Ammon's horn (tissue), 1 donor: ENCODE measurements at places on chromosomes 12 and 14.

- no peak for DNase-seq
These were observed 24.6 kb upstream of the SERPINA1 start for GRCh38 chr14:94412671-94413638.

- DNase-seq = peak; percentile 0
These were observed 376.7 kb downstream of the ALG10 start for GRCh38 chr12:34398706-34399630.

- DNase-seq = no peak
These were observed 82.7 kb downstream of the GRIP1 start for GRCh38 chr12:66596199-66596598.

- DNase-seq = no peak
These were observed 3.7 kb downstream of the ANGEL1 start for GRCh38 chr14:76808990-76809389.

DNA sequence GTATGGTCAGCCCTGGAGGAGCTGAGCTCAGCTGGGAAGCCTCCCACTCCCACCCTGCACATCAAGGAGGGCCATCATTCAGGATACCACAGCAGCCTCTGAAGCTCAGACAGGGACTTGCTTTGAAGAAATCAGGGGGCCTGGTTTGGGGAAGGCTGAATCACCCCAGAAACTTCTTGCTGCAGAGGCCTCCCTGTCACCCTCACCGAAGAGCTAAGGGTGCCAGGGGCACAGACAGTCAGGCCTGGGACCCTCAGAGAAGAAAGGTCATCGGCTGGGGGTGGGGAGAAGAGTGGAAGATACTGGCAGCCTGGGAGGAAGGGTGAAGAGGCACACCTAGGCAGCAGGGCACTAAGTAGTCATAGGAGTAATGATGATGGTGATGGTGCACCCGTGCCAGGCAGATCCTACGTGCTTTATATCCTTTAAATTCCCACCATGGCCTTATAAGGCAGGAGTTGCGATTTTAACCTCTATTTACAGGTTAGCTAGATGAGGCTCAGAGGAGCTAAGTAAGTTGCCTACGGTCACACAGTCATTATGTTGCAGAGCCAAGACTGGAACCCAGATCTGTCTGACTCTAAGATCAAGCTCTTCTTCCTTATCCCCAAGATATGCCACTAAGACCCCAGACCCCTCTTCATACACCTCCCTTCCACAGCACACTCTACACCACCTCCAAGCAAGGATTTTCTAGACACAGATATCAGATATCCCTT, 28.5 kb upstream of the PNMA1 start:
- DNase-seq = no peak

- DNase-seq = no peak
These were observed 11.7 kb upstream of the KRT73 start for GRCh38 chr12:52630008-52630500.

GRCh38 chr14:74217672-74218448, 21.4 kb upstream of the VSX2 start:
- peak; percentile 56 for DNase-seq

GRCh38 chr12:115973968-115974724, 303.3 kb downstream of the MED13L start:
- DNase-seq = no peak

DNA sequence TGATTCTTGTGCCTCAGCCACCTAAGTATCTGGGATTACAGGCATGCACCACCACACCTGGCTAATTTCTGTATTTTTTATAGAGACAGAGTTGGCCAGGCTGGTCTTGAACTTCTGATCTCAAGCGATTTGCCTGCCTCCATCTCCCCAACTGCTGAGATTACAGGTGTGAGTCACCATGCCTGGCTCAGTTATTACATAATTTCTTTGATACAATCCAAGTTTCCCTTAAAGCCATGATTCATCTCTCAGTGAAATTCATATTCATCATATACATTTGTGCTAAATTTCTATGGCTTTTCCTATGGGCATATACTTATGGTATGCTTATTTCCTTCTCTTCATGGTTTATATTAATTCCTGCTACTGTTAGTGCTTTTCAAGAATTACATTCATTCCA, 29.1 kb upstream of the PZP start:
- no peak for DNase-seq

DNA sequence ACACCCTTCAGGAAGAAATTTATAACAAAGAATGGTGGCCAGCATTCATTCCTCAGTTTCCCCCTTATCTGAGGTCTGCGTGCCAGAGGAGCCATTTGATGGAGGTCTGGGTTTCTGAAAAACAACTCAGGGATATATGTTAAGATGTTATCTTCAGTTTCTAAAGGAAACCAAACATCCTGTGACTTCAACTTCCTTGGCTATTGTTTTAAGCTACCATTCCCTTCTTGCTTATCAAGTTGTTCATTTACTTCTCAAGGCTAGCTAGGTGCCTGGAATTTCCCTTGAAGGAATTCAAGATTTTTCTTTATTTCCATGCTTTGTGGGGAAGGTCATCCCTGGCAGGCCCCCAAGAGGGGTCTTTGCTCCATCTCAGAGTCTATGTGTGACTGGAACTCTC, 27.1 kb upstream of the OXA1L start:
- no peak for DNase-seq

GRCh38 chr12:66321435-66321834, 19.1 kb downstream of the HELB start:
- DNase-seq = no peak

- no peak for DNase-seq
These were observed 117.1 kb upstream of the PTPRB start for GRCh38 chr12:70754330-70754741.

- DNase-seq = no peak
These were observed 74.7 kb downstream of the ITPK1 start for GRCh38 chr14:93040982-93041381.

DNA sequence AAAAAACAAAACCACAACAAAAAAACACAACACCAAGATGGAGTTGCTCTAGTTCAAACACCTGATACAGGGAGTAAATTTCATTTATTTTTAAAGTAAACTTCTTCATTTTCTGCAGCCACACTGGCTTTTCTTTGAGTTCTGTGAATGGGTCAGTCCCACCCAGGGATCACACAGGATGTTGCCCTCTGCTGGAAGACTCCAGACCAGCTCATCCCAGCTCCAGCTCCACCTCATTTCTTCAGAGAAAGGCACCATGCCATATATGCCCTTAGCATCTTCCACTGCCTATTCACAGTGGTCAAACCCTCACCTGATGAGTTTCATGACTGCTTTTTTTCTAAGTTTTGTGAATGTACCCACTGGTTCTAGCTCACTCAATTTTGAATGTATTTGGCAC, 8.0 kb downstream of the GLIPR1 start:
- DNase-seq = peak; percentile 29

- DNase-seq = no peak
These were observed 83.4 kb downstream of the HECTD1 start for GRCh38 chr14:31124197-31124596.

GRCh38 chr14:32738206-32738871, 200.3 kb upstream of the NPAS3 start:
- no peak for DNase-seq

DNA sequence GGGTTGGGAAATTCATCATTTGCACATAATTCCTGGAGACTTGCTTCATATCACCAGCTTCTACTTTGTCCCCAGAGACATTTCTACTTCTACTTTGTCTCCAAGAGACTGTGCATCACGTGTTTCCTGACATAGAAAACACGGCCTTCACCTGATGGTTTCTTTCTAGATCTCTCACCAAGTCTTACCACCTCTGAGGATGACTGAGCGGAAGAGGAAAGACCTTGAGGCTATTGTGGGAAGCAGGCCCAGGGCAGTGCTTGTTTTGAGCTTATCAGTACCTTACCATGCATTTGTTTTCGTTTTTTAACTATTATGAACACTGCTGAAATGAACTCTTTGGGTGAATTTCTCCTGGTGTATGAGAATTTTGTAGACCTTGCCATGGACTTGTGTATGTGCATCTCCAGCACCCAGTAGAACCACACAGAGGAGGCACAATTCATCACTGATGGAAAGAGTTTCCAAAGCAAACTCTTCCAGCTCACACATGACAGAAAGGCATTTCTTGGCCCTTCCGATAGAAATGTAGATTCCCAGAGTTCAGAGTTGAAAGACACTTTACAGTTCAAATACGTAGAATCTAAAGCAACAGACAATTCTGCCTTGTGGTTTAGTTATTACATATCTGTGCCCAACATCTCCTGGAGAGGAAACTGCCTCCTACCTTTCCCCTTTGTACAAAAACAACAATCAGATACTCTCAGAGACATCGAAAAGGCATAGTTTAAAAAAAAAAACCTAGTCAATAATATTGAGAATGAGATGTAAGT, 434.7 kb downstream of the FUT8 start:
- no peak for DNase-seq

- DNase-seq = no peak
These were observed 199.5 kb downstream of the ANO6 start for GRCh38 chr12:45415393-45415817.

DNA sequence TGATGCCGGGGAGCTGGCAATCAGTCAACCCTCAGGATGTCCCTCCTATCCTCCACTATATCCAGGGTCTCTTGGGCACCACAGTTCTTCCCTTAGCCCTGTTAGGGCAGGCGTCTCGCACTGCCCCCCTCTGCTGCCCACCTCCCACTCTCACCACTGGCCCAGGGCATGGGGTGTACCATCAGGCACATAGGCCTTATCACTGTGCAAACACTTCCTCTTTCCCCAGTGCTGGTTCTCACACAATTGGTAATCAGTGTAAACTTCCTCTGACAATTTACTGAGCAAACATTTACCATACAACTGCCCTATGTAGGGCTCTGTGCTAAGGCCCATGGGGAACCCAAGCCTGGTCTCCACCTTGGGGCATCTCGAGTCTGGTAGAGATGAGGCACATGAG, 20.1 kb upstream of the TMED10 start:
- peak; percentile 27 for DNase-seq

DNA sequence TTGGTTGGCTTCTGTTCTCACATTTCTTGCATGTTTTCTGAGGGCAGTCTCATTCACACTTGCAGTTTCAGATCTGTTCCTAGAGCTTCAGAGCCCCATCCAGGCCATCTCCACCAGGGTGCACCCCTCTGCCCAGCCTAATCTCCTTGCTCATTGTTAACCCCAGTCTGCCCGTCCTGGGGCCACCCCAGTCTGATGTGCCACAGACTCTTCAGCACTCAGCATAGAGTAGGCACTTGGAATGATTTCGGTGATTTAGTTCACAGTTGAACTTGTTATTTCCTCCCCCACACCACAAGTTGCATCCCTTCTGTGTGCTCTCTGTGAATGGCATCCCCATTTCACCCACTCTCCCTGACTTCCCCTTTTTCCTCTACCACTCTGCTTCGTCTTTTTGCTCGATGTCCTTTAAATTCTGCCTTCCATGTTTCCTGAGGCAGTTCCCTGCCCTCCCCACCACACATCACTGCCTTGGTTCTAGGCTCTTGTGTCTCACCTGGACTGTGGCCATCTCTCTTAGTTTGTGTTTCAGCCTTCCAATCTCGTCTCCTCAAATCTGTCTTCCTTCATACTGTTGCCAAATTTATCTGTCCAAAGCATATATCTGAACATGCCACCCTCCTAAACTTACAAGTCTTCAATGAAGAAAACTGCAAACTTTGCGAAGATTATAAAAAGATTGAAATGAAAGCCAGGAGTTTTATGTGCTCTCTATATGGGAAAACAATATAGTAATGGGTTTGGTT, 41.5 kb downstream of the ANO6 start:
- peak; percentile 59 for DNase-seq
